Activated naive CD4-positive, alpha-beta T cell treated with anti-CD3 and anti-CD28 coated beads for 36 hours (primary cell): ENCODE measurements at places on chromosomes 6 and 20. TPM values are rescaled to one million over a fixed set of nuclear protein-coding genes. Genes with fewer than 3 reads are reported as not detected.

DNA sequence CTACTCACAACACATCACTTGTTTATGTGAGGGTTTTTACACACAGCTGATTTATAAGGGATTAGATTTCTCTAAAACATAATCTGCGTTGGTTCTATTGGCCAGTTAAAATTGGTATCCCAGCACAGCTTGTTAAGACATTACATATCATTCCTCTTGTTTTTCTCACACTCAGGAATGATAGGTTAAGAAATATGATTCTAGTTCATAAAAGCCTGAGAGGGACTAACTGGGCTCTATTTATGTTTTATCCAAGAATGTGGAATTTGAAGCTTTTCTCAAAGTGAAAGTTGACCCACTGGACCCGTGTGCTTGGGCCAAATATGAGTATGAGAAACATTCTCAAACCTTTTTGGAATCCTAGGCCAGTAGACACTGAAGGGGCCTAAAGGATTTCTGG is 117.3 kb downstream of the TMEM170B start:
- no peak for DNase-seq

GRCh38 chr6:27149150-27149549 is 98.4 kb upstream of the PRSS16 start:
- no peak for DNase-seq

DNA sequence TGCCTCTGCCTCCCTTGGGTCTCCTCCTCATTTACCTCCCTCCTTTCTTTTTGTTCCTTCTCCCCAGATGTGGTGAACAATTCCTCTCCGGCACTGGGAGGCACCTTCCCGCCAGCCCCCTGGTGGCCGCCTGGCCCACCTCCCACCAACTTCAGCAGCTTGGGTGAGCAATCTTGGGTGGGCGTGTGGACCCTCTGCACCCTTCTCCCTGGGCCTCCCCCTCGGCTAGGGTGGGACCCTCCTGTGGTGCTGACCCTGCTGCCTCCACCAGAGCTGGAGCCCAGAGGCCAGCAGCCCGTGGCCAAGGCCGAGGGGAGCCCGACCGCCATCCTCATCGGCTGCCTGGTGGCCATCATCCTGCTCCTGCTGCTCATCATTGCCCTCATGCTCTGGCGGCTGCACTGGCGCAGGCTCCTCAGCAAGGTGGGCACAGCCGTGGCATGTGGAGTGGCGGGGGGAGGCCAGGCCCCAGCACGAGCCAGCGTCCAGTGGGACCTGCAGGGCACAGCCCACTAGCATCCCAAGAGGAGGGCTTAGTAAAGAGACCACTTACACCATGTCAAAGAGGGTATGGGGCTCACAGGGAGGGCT is 8.8 kb downstream of the DDR1 start:
- no peak for DNase-seq

DNA sequence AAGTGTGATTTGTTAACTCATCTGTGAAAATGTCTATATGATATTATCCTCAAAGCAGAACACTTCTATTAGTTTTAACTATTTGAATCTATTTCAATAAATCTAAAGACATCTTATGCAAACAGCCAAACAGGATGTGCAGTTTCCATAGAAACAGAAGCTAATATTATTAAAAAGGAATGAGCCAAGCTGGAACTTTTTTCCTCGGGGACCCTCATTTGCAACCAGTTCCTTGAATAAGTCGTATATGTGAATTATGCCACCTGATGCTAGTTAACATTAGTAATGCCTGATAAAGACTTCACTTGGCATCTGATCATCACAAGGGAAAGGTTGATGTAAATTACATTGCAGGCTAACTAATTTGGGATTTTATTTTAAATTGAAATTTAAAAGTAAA is 216.9 kb upstream of the SMLR1 start:
- no peak for DNase-seq

Gene SLC35F1
- not detected for total RNA-seq

DNA sequence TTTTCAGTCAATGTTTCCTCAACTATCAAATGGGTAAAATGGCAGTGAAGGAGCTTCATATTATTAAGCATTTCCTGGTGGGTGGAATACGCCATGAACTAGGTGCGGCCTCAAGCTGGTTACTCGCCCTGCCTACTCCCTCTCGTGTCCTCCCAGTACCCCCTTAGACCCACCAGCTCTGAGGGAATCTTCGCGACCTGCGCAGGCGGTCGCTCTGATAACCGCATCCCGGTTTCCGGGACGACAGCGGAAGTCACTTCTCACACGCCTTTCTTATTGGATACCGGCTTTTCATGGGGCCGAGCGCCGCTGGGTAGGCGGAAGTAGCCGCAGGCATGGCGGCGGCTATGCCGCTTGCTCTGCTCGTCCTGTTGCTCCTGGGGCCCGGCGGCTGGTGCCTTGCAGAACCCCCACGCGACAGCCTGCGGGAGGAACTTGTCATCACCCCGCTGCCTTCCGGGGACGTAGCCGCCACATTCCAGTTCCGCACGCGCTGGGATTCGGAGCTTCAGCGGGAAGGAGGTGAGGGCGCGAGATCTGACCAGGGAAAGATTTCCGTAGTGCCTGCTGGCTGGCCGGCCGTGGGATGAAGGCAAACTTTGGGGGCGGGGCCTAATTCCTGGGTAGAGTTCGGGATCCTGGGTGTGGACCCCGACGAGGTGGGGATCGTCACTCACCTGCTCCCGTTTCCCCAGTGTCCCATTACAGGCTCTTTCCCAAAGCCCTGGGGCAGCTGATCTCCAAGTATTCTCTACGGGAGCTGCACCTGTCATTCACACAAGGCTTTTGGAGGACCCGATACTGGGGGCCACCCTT is at the start of gene PIGT:
PIGT (plus strand) TSS at position 320 of the 816 bp plus-strand sequence; CDS start at position 336, 16 bp downstream.
- DNase-seq, result peak; percentile 92

Gene TRIM38
- 19.7 TPM for total RNA-seq

DNA sequence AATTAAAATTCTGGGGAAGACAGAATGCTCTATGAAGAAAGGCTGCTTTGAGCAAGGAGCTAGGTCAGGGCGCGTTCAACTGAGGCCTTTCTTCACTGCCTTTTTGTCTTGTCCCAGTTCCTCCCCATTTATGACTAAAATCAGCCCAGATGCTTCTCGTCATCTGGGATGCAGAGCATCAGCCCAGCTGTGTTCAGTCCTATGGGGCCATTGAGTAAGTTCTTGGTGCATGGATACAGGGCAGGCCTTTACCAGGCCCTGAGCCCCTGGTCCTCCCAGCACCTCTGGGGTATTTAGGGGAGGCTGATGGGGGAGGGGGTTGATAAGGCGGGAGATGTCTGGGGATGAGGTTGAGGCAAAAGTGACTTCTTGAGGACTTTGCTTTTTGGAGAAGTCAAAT is 55.7 kb downstream of the PTPN1 start:
- no peak for DNase-seq

DNA sequence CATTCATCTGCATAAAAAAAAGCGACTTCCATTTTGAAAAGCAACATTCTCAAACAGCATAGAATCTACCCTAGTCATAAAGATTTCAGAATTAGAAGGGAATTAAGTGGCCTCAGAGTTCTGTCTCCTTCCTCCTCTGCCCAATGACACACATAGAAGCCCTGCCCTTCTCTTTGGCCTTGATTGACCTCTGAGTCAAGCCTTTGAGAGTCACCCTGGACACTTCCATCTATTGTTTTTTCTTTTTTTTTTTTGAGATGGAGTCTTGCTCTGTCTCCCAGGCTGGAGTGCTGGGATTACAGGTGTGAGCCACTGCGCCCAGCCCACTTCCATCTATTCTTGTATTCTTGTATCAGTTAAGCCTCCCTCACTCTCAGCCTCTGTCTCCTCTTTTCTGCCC is 44.8 kb upstream of the CTNNBL1 start:
- DNase-seq, result no peak

- no peak for DNase-seq
Observed at GRCh38 chr20:40168981-40169620, 519.9 kb downstream of the MAFB start.

GRCh38 chr6:148701375-148701774 is 45.5 kb upstream of the UST start:
- DNase-seq, result no peak

DNA sequence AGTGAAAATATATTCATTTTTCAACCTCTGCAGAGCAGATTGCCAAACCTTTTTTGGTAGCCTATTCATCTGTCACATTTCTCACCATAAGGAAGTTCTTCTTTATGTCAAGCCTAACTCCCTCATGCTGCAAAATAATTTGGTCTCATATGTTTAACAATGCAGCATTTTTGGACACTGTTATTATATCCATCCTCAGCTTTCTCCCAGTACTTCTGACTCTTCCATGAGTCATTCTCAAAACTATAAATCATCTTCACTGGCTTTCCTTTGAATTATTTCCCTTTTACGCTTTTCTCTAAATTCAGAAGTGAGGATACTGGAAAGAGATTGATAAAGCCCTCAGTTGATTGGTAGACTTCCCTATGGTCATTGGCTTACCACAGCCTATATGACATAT is 192.2 kb downstream of the TPBG start:
- no peak for DNase-seq

Gene SYTL3
- total RNA-seq, result 115 TPM

Gene AKAP12
- 0.62 TPM for total RNA-seq

DNA sequence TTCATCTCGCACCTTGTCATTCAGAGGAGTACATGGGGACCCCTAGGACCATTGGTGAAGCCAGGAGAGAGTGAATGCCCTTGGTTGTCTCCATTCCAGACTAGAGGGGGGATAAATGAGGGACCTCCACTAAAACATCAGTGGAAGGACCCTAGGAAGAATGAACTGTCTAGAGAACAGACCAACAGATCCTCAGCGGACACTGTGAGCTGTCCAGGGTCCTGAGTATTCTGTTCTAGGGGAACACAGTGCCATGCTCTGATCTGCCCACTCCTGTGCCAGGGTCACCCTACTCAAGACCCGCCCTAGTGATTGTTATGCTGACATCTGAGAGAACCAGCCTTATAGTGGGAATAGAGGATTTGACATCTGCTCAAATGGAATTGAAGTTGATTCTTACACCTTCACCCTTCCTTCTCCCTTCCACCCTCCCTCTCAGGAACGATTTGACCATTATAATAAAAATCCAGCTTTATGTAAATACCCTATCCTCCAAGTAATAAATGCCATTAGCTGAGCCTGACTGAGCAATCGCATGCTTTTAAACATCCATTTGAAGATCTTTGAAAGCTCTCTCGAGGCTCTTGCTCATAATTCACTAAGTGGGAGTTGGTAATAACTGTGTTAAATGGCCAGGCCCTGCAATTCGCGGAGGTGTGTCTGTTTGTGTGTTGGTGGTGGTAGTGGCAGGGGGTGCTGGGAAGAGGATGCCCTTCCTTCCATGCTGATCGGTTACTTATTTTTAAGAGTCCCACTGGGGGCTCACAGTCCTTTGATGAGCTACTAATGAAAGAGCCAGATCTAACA is 43.6 kb upstream of the SLC32A1 start:
- peak; percentile 56 for DNase-seq

DNA sequence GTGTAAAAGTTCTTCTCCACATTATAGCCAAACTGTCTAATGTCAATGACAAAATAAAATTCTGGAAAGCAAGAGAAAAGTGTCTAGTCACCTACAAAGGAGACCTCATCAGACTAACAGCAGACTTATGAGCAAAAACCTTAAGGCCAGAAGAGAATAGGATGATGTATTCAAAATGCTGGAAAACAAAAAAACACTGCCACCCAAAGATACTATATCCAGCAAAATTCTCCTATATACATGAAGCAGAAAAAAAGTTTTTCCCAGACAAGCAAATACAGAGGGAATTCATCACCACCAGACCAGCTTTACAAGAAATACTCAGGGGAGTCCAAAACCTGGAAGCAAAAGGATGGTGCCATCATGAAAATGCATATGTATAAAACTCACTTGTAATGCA is 755.6 kb upstream of the CITED2 start:
- no peak for DNase-seq

- no peak for DNase-seq
Observed at GRCh38 chr20:38350879-38351775, 4.8 kb downstream of the LBP start.

DNA sequence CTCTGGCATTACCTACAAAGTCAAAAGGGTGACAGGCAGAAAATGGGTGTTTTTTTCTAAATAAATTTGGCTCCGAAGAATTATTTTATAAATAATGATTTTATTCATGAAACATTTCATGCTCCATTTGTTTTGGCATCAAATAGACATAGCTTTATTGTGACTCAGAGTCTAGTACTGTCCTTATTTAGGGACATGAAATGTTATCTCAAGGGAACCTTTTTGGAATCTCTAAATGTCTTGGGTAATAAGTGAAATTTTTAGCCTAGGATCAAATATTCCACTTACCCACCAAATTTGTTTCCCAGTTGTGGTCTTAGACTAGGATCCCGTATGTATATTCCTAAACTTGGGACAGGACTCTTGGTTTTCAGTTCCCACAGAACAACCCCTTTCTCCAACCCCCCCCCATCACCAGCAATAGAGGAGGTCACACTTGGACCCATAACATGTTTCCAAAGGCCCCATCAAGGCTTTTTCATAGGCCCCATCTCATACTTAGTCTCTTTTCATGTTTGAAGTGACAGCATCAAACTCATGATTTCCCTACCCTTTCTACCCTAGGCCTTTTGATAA is 81.8 kb downstream of the JAG1 start:
- no peak for DNase-seq

DNA sequence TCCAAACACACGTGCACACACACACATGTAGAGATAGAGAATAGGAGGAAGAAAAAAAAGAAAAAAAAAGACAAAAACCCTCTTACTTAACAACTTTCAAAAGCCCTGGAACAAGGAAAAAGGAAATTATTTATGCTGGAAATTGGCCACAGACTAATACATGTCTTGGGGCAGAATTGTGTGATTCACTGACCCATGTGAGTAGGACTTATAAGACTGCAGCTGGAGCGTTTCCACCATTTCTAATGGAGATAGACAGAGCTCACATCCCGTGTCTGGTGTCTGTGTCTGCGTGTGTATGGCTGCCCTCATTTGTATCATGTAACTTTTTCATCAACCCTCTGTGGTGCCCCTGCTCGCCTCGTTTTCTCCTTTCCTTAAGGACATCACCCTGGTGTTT is 99.8 kb upstream of the PDE10A start:
- no peak for DNase-seq

GRCh38 chr6:21037453-21037852 is 503.2 kb downstream of the CDKAL1 start:
- DNase-seq, result no peak

Gene TRAPPC3L
- total RNA-seq, result not detected

GRCh38 chr6:56065408-56065807 is 182.0 kb downstream of the COL21A1 start:
- no peak for DNase-seq

GRCh38 chr6:73340048-73340447 is 14.0 kb downstream of the DPPA5 start:
- DNase-seq, result no peak

DNA sequence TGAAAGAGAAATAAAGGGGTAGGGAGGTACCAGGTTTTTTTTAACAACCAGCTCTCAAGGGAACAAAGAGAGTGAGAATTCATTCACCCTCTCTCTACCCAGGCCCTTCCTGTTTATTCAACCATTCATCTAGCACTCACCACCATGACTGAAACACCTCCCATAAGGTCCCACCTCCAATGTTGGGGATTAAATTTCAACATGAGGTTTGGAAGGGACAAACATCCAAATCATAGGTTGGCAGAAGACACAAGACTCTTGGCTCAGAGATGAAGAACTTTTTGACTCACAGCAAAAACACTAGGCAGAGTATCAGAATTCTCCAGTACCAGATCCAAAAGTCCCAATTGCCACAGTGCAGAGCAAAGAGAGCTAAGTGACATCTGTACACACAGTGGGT is 186.3 kb downstream of the EDN1 start:
- no peak for DNase-seq
